ENCODE measurements at places on chromosomes 2 and 18. TPM values are rescaled to one million over a fixed set of nuclear protein-coding genes. Genes with fewer than 3 reads are reported as not detected.

- H3K27me3 ChIP-seq = peaks cover 2% of the 10 kb centered on the region
- H3K36me3 ChIP-seq = no peaks in the 10 kb centered on the region
- peak overlapping the region; percentile 68 for H3K27ac ChIP-seq
Observed at GRCh38 chr18:59124370-59124704, 15.3 kb upstream of the SEC11C start.

DNA sequence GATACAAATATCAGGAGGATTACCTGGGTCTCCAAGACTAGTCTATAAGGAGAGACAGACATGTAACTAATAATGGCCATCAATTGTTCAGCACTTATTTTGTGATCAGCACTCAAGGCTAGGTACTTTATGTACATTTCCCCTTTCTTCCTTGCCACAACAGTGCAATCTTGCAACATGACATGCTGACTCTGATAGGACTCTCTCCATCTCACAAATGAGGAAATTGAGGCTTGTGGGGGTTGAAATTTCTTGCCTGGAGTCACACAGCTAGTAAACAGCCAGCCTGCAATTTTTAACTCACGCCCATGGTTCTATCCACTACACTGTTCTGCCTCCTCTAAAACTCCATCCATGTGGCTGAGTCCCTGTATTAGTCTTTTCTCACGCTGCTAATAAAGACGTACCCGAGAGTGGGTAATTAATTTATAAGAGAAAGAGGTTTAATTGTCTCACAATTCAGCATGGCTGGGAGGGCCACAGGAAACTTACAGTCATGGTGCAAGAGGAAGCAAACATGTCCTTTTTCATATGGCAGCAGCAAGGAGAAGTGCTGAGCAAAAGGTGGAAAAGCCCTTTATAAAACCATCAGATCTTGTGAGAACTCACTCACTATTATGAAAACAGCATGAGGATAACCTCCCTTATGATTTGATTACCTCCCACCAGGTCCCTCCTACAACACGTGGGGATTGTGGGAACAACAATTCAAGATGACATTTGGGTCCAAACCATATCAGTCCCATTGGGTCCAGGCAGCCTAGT lies 302.4 kb downstream of the PLCL1 start:
- no peak overlapping the region for H3K27ac ChIP-seq
- DNase-seq = no peak
- no peaks in the 10 kb centered on the region for H3K36me3 ChIP-seq
- H3K27me3 ChIP-seq = no peaks in the 10 kb centered on the region
- no peaks in the 10 kb centered on the region for H3K4me1 ChIP-seq
- H3K4me3 ChIP-seq = no peak overlapping the region

- no peaks in the 10 kb centered on the region for H3K27me3 ChIP-seq
- no peak for DNase-seq
- no peak overlapping the region for H3K4me3 ChIP-seq
- no peak overlapping the region for H3K27ac ChIP-seq
- H3K36me3 ChIP-seq = no peaks in the 10 kb centered on the region
- H3K4me1 ChIP-seq = peaks cover 6% of the 10 kb centered on the region
Observed at GRCh38 chr2:80257450-80257849, 47.1 kb downstream of the LRRTM1 start.

DNA sequence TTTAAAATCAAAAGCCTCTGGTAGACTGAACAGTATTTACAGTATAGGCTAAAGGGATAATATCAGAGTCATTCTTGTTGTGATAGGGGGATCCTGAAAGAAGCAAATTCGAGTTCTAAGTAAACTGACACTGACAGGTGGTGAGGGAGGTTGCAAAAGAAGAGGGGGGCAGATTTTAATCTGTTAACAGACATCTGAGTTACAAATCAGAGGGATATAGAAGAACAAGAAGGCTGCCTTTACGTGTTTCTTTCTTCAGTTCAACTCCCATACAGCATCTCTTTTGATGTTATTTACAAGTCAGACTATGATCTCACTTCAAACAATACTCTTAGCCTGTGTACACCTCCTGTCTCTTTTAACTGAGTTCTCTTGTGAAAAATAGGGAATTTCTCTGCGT lies 16.3 kb upstream of the ITGA4 start:
- no peaks in the 10 kb centered on the region for H3K4me1 ChIP-seq
- H3K27ac ChIP-seq = no peak overlapping the region
- H3K27me3 ChIP-seq = no peaks in the 10 kb centered on the region
- no peak overlapping the region for H3K4me3 ChIP-seq

- H3K4me1 ChIP-seq = no peaks in the 10 kb centered on the region
- no peaks in the 10 kb centered on the region for H3K36me3 ChIP-seq
- H3K27ac ChIP-seq = no peak overlapping the region
- H3K4me3 ChIP-seq = no peak overlapping the region
- no peaks in the 10 kb centered on the region for H3K27me3 ChIP-seq
Observed at GRCh38 chr2:30177956-30178355, 31.1 kb downstream of the YPEL5 start.

DNA sequence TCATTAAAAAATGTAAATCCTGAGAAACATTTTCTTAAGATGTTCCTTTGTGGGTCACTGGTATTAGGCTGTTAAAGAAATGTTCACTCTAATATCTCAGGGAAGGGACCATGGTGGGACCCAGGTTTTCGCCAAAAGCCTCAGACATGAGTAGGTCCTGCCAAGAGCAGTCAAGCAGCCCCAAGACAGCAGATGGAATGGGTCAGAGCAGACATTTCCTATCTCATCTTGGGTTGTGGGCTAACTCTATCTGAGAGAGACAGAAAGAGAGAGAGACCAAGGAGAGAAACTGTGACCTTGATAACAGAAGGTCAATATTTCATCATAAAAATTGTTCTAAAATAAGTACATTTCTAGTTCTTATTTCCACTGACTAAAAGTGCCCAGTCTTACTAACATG lies 661.7 kb downstream of the TSN start:
- no peak overlapping the region for H3K4me3 ChIP-seq
- no peaks in the 10 kb centered on the region for H3K4me1 ChIP-seq
- H3K27ac ChIP-seq = no peak overlapping the region
- no peaks in the 10 kb centered on the region for H3K36me3 ChIP-seq
- DNase-seq = no peak

DNA sequence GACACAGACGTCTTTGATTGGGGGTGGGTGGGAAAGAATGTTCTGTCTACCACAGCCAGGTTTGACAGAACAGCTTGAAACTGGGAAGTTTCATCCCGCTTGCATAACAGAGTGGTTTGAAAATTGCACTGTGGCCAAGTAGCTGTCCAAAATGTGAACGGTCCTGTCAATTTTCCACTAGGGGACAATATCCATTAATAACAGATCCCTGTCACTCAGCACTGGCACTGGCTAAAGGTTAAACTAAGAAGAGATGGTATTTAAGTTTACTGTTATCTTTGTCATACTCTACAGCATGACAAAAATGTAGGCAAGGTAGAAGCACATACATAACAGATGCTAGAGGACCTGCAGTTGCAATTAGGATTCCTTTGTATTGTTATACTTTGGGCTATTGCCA lies 55.6 kb upstream of the ACMSD start:
- H3K27ac ChIP-seq = no peak overlapping the region
- no peak overlapping the region for H3K4me3 ChIP-seq
- H3K36me3 ChIP-seq = no peaks in the 10 kb centered on the region
- peak; percentile 55 for DNase-seq
- no peaks in the 10 kb centered on the region for H3K4me1 ChIP-seq
- no peaks in the 10 kb centered on the region for H3K27me3 ChIP-seq

- H3K36me3 ChIP-seq = no peaks in the 10 kb centered on the region
- H3K4me1 ChIP-seq = no peaks in the 10 kb centered on the region
- H3K4me3 ChIP-seq = no peak overlapping the region
- DNase-seq = no peak
- H3K27ac ChIP-seq = no peak overlapping the region
Observed at GRCh38 chr2:141423124-141423523, 707.7 kb downstream of the LRP1B start.

GRCh38 chr2:31110998-31111397 lies 27.2 kb downstream of the GALNT14 start:
- no peaks in the 10 kb centered on the region for H3K27me3 ChIP-seq
- no peaks in the 10 kb centered on the region for H3K4me1 ChIP-seq
- H3K36me3 ChIP-seq = no peaks in the 10 kb centered on the region
- H3K4me3 ChIP-seq = no peak overlapping the region

DNA sequence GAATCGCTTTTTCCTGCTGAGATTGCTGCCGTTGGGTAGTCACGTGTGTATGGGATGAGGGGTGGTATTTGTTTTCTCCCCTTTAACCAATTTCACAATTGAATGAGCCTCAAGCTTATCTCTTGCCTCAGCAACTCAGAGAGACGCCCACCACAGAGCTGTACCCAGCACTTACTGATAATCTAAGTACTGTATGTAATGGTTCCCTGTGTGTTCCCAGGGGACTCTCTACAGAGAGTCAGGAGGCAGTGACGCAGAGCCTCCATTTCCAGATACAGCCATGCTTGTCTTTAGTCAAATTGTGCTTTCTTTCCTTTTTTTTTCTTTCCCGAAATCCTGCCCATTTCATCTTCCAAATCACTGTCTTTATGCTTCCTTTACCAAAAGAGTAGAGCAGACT lies 1102.1 kb upstream of the KLHL29 start:
- no peak for DNase-seq
- no peak overlapping the region for H3K27ac ChIP-seq
- no peaks in the 10 kb centered on the region for H3K36me3 ChIP-seq
- H3K27me3 ChIP-seq = no peaks in the 10 kb centered on the region

- DNase-seq = peak; percentile 6
- no peak overlapping the region for H3K27ac ChIP-seq
- H3K4me1 ChIP-seq = no peaks in the 10 kb centered on the region
- H3K36me3 ChIP-seq = no peaks in the 10 kb centered on the region
Observed at GRCh38 chr2:159564081-159564480, 52.3 kb downstream of the BAZ2B start.

DNA sequence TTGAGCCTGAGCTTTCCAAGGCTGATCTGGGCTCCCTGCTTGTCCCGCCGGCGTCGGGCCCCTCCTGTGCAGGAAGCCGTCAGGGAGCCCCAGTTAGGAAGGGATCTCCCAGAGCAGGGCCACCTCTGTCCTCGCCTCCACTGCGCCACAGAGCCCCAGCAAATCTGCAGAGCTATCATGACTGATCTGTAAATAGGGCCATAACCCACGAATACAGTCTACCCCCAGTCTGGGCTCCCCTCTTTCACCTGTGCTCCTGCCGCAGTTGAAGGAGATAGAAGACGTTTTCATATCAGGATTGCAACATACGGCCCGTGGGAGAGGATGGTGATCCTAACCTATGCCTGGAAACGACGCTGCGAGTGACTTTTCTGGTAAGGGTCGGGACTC lies 138.7 kb downstream of the PTGR3 start:
- H3K27me3 ChIP-seq = no peaks in the 10 kb centered on the region
- DNase-seq = no peak
- H3K36me3 ChIP-seq = no peaks in the 10 kb centered on the region
- H3K4me1 ChIP-seq = peaks cover 10% of the 10 kb centered on the region
- H3K27ac ChIP-seq = peak overlapping the region; percentile 68

DNA sequence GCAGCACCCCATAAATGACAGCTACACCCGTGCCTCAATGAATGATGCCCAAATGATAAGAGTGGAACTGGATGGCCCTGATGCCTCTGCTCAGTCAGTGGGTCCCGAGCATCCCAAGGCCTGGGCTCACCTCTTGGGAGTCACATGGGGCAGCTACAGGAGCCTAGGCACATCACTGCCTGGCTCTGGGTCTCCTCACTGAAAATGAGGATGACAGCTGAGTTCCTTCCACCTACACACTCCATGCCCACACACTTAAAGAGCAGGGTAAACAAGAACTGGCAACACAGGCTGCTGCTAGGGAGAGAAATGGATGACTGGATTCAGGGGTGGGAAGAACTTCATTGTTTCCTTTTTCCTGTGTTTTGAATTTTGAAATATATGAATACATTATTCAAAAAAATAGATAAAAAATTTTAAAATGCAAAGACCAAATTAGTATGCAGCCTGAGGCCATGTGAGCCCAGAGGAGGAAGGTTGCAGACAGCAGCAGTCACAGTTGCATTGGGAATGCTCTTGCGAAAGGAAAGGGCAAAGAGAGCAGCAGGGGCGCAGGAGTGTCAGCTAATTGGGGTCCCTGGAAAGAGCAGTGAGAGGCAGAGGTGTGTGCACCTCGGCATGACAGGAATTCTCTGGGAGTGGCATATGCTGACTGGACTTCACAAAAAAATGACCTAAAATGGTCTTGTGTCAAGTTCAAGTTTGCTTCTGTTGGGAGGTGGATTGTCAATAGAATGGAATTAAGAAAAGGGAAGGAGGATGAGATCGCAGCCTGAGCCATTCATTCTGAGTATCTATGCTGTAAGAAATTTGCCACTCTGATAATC lies 327.1 kb downstream of the CELF4 start:
- DNase-seq = no peak
- H3K4me1 ChIP-seq = peaks cover 8% of the 10 kb centered on the region
- no peak overlapping the region for H3K27ac ChIP-seq
- no peaks in the 10 kb centered on the region for H3K27me3 ChIP-seq
- no peaks in the 10 kb centered on the region for H3K36me3 ChIP-seq

DNA sequence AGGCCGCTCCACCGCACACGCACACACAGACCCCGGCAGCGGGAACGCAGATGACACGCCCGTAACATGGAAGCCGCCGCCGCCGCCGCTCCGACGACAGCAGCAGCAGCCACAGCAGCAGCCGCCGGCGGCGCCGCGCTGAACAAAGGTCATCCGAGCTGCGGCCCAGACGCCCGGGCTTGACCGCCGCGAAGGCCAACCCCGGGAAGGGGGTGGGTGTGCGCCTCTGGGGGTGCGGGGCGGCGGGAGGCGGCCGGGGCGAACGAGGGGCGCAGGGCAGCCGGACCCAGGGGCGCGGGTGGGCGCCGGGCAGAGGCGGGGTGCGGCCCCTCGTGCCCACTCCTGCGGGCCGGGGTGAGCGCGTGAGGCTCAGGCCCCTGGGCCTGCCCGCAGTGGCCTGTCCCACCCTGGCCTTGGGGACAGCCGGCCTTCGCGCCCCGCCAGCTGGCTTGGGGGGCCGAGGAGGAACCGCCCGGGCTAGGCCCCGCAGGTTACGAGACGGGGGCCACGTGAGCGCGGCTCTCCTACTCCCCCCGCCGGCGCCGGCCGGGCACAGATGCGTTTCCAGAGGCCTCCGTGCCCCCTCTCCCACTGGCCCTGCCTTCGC lies 1.0 kb upstream of the ZNF532 start:
- peak; percentile 82 for DNase-seq
- no peaks in the 10 kb centered on the region for H3K27me3 ChIP-seq
- peak overlapping the region; percentile 35 for H3K4me3 ChIP-seq
- H3K4me1 ChIP-seq = peaks cover 45% of the 10 kb centered on the region

- no peak overlapping the region for H3K4me3 ChIP-seq
- H3K27me3 ChIP-seq = no peaks in the 10 kb centered on the region
- no peaks in the 10 kb centered on the region for H3K36me3 ChIP-seq
- DNase-seq = no peak
Observed at GRCh38 chr2:39805936-39806608, 27.0 kb upstream of the THUMPD2 start.

DNA sequence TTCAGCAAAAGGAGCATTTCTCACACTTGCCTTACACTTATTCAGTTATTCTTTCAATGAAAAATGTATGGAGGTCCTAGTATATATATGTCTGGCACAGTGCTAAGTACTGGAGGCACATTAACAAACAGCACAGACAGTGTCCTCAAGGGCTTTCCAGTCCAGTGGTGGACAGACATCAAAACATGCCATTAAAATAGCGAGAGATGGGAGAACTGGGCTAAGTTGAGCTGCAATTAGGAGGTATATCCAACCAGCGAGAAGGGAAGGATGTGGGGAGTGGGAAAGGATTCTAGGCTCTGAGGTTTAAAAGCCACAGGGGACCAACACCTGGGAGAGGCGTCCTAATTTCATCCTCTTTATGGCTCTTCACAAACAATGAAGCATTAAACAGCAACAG lies 127.5 kb upstream of the TTC39C start:
- H3K27me3 ChIP-seq = no peaks in the 10 kb centered on the region
- no peak overlapping the region for H3K4me3 ChIP-seq
- no peak overlapping the region for H3K27ac ChIP-seq
- H3K4me1 ChIP-seq = peaks cover 6% of the 10 kb centered on the region
- no peaks in the 10 kb centered on the region for H3K36me3 ChIP-seq

Gene CD207
- polyA plus RNA-seq = 0.33 TPM

Gene CNDP1
- polyA plus RNA-seq = not detected

Gene DSC2
- not detected for polyA plus RNA-seq

Gene POTEJ
- not detected for polyA plus RNA-seq

Gene AGAP1
- polyA plus RNA-seq = 9.4 TPM

Gene RFTN2
- 0.08 TPM for polyA plus RNA-seq

Data from SK-N-SH (cell line).